ENCODE measurements at places on chromosomes 4 and X.

DNA sequence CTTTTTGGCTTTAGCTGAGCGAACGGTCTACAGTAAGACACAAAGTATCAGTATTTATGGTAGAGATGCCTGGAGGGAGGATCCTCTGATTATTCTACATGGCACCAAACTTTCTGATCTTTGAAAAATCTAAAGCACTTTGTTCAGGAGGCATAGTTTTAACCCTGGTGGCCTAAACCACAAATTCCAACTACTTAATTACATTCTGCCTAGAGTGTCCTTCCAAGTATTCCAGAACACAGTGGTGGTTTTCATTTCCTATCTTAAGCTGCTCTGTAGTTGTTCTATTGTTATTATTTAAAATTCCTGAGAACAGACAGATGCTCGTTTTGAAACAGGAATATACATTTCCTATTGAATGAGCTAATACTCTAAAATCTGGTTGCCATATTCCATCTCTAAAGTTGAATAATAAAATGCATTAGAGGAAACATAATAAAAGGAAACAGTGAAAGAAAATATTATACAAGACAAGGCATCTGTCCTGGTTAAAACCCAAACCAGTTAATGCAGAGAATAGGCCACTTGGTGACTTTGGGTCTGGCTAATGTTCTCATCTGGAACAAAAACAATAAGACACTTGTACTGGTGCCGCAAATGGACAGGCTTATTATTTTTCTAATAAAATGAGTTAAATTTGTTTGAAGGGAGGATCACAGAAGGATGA is 657.4 kb downstream of the SPRY1 start:
- no peak for DNase-seq

DNA sequence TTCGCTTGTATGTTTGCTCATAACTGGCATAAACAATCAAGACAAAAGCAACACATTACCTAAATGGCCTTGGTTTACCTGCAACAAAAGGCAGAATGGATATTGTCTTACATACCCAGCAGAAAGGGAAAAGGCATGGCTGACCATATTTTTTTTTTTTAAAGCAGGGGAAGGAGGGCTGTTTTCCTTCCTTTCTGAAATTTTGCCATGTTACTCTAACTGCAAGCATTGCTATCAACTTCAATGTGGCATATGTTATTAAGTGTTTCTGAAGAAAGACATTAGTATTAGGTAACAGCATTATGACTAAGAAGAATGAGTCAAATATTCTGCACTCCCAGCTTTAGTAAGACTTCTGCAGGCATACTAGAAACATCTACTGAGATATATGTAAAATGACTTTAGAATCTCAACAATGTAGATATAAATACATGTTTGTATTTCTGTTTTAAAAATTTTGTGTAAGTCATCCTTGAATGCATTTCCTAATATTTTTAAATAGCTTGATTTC is 512.6 kb upstream of the FAM241A start:
- no peak for DNase-seq

DNA sequence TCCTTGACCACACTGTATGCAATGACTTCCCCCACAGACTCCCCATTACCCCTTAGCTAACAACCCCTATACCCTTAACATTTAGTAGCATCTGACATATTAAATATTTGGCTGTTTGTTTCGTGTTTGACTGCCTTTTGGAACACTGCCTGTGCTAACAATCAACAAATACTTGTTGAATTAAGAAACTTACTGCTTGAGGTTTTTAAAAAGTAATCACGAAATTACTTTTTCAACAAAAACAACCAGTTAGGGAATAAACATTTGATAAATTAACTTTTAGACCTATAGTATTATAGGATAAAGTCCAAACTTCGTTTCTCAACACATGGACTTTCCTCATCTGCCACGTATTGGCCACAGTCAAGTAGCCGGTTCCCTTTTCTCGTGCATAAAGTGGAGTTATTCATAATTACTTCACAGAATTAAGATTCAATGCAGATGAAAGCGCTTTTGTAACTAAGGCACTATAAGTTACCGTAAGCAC is 555 bp upstream of the ELMOD2 start:
- DNase-seq = no peak

DNA sequence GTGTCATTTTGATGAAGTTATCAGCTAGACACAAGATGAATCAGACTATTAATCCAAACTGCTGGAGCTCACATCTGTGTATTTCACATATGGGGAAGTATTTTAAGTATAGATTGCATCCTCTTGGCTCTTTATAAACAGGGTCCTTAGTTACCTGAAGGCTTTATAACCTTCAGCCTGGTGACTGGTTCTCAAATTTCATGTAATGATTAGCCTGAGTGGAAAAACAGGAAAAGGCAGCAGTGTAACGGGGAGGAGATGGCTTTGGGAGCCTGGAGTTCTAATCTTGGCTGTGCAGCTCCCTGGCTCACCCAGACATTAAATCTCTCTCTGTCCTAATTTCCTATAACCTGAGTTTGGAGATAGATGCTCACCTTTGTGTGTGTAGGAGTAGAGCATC is 103.8 kb upstream of the HPF1 start:
- no peak for DNase-seq

- DNase-seq = no peak
Measured at GRCh38 chr4:74897386-74897785, 35.5 kb upstream of the PARM1 start.

DNA sequence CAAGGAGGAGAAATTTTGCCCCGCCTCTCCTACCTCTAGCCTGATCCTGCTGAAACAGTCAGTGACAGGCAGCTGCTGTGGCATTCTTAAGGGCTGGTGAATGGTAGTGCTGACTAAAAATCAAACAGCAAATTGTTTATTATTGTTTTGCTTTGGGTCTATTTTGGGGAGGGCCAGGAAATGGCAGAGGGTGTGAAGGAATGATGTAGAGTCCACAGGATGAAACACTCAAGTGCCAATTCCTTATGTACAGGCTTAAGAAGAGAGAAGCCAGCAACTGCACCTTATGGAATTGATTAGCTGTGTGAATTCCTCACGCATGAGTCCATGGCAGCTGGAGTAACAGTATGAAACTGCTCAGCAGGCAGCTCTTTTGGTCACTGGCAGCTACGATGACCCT is 39.7 kb downstream of the VEGFC start:
- no peak for DNase-seq

- no peak for DNase-seq
Measured at GRCh38 chr4:176817204-176817603, 24.5 kb upstream of the VEGFC start.

GRCh38 chr4:169066934-169067333 is 56.9 kb upstream of the CBR4 start:
- no peak for DNase-seq

DNA sequence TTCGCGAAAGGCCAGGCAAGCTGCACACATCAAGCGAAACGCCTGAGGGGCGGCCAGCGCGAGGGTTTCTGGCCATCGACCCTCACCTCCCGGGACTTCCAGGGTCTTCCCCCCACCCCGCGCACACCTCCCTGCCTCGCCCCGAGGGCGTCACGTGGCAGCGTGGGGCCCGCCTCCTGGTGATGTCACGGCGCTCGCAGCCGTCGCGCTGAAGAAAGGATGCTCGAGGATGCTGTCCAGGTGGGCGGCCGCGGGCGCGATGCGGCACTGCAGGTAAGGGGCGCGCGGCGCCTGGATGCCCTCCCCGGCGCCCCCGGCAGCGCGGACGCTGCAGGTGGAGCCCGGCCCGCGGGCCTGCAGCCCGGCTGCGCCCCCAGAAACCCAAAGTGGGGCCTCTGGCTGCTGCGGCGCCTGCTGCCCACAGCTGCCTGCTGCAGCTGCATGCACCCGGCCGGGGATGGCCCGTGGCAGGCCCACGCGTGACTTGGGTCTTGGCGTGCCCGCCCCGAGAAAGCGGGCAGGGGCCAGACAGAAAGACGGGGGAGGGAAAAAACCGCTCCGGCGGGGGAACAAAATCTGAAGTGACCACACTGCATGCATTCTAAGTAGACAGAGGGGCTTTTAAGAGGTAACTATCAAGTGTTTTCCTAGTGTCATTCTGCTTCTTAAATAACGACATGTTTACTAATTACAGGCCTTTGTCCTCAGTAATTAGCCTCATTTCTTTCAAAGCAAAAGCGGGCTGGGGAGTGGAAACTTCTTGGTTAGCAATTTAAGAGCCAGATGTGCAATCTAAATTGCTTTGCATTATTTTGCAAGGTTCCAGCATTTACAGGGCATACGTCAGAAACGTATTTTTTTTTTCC is 1.7 kb downstream of the CLCN4 start:
- peak; percentile 41 for DNase-seq

DNA sequence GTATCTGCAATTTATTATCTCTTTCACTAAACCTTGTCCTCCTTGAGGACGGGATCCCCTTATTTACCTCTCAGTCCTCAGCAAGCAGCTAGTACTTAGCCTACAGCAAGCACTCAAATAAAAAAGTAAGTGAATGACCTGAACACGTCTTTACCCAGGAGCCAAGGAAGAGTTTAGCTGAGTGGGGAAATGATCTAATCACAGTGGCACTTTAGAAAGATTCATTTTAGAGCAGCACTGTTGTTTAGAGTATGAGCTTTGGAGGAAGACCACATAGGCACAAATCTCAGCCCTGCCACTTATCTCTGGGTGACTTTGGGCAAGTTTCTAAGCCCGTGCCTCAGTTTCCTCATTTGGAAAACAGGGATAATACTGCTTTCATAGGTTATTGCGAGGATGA is 2.7 kb downstream of the FAM120C start:
- no peak for DNase-seq

DNA sequence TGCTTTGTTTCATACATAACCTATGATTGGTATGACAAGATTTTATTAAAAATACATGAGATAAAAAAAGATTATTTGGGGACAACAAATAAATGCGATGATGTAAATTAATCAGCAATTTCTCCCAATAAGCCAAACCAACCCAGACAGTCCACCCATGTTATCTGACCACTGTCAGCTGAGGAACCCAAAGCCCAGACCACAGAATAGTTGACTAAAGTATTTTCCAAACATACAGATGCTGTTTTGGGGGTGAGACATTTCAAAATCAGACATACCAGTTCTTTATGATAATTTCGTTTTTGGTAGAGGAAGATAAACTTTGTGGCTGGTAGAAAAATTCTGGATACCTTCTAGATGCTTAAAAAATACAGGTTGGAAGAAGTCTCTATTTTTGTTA is 650.8 kb upstream of the FAM241A start:
- no peak for DNase-seq

GRCh38 chrX:40202456-40202855 is 104.7 kb upstream of the BCOR start:
- DNase-seq = no peak

DNA sequence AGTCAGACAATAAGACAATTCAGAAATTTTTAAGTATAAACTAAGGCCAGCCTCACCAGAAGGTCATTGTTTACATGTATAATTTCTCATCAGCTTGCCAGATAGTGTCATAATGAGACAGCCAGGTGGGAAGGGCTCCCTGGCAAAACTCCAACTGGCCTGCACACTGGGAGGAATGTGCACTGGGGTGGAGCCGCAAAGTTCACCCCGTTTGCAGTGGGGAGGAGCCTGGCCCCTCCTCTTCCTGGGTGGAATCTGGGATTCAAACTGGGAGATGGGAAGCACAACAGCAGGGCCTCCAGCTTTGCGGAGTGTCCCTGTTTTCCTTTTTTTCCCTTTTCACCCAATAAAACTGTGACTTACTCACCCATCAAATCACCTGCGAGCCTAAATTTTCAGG is 329.9 kb downstream of the SMARCA1 start:
- DNase-seq = peak; percentile 20

GRCh38 chr4:82437285-82438005 is 7.1 kb downstream of the ENOPH1 start:
- DNase-seq = no peak

GRCh38 chrX:155148724-155149537 is 67.3 kb upstream of the VBP1 start:
- no peak for DNase-seq

DNA sequence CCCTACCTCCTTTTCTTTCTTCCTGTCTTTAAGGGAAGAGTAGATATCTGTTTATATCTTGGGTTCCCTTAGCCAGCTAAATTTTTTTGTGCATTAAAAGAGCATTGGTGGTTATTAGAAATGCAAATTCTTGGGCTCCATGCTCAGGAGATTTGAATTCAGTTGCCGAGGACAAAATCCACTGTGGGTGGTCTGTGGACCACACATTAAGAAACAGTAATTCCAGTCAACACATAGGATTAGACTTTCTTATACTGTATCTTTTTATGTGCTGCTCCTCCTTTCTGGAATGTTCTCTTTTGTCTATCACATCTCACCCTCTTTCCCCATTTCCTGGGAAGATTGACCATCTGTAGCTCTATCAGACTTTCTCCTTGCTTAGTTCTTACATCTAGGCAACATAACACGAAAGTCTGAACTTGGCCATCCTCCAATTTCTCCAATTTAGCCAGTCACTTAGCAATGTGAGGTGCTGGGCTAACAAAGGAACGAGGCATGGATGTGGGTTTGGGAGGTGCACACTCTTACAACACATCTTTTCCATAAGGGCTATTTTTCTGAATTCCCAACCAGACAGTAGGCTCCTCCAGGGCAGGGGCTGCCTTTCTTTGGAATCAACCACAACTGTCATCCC is 5.3 kb upstream of the PDLIM3 start:
- DNase-seq = no peak

DNA sequence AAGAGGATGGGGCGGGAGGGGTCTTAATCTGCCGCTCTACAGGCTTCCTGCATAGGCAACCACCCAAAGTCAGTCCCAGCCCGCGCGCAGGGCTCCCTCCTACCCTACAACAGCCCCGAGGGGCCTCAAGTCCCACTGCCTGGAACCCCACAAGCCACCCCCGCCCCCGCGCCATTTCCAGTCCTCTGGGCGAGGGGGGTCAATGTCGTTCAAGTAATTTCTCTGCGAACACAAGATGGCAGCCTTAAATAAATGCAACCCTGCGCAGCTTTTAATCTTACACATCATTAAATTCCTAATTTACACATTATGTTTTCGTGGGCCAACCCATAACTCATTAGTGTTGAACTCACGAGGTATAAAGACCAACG is 92.9 kb downstream of the BCOR start:
- DNase-seq = no peak

- DNase-seq = no peak
Measured at GRCh38 chr4:187504974-187505797, 490.4 kb upstream of the ZFP42 start.

GRCh38 chr4:25253071-25253445 is 19.2 kb downstream of the PI4K2B start:
- DNase-seq = no peak

- DNase-seq = no peak
Measured at GRCh38 chrX:12770440-12770839, 20.8 kb upstream of the PRPS2 start.

DNA sequence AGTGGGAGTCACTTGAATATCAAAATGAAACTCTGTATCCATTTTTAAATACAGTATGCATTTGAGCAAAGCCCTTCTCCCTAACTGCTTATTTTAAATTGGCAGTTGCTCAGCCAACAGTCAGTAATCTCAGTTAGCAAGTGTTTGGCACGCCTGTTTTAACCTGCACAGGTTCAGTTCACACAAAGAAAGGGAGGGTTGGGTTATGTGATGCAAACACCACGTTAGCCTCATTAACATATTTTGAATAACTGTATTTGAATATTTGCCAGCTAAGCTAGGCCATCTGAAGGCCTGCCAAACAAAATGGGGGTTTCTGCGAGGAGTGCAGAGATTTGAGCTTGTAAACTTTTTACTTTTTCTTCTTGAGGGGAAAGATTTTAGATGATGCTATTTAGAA is 19.8 kb downstream of the GAB1 start:
- no peak for DNase-seq
